ENCODE measurements at places on chromosomes 2 and 18.

DNA sequence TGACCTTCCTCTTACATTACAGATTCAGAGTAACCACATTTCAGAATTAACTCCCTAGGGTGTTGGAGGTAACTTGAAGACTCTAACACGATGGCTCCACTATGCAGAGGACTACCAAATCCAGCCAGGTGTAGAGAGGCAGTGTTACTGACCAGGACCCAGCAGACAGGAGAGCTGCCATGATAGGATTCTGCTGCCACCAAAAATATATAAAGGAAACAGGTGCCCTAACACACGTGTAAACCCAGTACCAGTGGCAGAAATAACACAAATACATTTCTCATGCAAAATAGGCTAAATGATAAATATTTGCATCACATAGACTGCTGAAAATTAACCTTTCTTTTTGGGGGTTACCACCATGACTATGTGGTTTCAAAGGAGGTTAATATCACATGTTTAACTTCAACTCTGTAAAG lies 7.0 kb downstream of the ZBTB14 start:
- no peak for DNase-seq

- no peak for DNase-seq
Observed at GRCh38 chr2:28366496-28367282, 26.0 kb upstream of the FOSL2 start.

- DNase-seq = no peak
Observed at GRCh38 chr2:140835079-140835478, 1295.7 kb downstream of the LRP1B start.

DNA sequence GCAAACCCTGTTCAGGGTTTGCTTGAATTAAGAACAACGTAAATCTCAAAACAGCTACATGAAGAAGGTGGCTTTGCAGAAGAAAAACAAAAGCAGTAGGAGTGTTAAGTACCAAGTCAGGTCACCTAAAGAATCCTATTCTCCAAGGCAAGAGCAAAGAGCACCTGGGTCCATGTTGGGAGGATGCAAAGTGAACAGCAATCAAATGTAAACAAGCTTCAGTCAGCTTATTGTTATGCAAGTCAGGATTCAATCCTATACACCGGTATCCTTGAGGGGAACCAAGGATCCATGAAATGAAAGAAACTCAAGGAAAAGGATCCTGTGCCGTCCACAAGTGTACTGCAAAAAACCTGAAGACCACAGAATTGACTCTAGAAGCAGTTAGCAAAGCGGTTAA lies 261.0 kb upstream of the DDX18 start:
- no peak for DNase-seq

GRCh38 chr2:6764968-6765723 lies 100.6 kb downstream of the CMPK2 start:
- DNase-seq = no peak

DNA sequence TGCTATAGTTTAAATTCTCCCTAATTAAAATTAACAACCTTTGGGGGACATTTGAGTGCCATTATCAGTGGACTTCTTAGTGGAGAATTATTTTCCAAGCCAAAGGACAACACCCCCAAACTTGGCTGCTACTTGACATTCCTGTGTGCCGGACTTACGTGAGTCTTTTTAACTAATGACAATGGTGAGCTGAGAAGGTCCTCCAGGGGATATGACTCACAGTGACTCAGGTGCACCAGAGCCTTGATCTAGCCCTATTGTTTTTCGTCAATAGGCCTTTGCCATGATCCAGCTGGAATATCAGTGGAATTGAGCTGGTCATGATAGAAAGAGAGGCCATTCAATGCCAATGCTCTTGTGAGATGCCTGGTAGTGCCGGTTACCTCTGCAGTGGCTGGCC lies 118.1 kb upstream of the CXCR4 start:
- DNase-seq = no peak

DNA sequence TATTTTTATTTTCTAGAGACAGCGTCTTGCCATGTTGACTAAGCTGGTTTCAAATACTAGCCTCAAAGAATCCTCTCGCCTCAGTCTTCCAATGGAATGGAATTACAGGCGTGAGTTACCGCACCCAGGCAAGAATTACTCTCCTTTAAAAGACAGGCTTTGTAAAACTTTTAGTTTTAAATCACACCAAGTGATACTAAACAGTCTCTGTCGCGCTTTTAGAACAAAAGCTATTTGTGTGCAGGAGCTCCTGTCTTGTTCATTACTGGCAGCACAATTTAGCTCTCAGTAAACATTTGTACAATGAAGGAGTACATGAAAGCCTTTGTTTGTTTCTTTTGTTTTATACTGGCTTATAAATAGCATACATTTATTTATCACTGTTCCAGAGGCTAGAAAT lies 1719.2 kb upstream of the PIK3C3 start:
- DNase-seq = no peak

DNA sequence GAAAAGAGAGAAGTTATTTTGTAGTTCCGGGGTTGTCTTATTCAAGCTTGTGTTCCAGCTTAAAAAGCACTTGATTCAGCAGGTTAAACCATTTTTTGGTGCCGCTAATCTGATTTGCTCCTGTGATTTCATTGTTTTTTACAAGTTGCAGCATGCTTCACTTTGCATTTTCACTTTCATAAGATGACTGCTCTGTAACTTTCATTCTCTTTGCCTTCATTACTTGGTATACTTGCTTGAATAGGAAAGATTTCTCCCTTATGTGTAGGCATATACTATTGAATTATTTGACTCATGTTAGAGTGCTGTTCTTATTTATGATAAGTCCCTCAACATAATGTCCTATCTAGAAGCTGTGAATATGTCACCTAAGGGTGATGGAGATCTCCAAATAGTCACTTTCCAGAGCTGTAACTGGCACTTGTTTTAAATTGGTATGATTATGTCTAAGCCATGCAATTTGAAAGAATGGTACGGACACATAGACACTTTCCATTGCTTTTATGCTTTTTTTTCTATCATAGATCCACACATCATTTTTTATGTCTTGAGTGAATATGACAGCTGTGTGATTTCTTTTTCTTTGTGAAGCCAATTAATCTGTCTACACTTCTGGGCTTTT lies 254.5 kb downstream of the DSEL start:
- no peak for DNase-seq

DNA sequence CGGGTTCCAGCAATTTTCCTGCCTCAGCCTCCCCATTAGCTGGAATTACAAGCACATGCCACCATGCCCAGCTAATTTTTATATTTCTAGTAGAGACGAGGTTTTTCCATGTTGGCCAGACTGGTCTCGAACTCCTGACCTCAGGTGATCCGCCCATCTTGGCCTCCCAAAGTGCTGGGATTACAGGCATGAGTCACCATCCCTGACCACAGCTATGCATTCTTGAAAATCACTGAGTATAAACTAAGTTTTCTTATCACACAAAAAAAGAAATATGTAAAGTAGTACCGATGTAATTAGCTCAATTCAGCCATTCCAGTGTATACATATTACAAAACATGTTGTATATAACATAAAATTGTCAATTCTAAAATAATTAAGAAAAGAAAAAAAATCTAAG lies 232.7 kb downstream of the MBD2 start:
- DNase-seq = no peak

GRCh38 chr2:160408173-160408958 lies 85.2 kb downstream of the RBMS1 start:
- no peak for DNase-seq

DNA sequence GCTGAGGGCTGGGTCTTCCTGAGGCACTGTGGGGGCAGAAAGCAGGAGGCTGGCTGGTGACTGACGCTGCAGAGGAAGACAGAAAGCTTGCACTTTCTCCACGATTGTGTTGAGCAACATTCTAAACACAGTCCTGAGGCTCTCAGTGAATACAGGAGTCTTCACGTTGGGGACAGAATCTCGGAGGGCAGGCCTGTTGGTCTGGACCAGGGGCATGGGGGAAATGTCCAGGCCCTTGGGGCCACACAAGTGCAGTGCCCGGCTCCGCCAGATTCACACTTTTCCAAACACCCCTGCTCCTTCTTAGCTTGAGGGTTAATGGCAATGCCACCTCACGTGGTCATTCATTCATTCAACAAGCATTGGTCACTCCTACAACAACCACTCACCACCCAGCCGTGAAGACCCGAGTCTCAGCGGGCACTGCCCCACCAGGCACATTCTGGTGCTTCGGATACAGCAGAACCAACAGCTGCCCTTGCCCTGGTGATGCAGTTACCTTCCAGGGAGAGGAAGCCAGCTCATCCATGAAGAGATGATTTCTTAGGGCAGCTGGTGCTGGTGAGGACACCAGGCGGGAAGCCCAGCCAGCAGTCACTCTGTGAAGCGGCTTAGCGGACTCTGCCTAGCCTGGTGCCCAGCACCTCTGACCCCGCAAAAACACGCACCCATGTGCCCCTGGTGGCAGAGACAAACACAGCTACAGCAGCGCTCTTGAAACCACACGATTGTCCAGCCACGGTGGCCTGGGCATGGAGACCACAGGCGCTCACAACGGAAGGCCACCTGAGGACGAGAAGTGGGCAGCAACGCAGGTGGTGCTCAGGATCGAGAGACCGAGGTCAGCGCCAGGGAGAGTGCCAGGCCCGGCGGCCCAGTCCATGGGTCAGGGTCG lies 10.9 kb upstream of the GPC1 start:
- DNase-seq = peak; percentile 22

DNA sequence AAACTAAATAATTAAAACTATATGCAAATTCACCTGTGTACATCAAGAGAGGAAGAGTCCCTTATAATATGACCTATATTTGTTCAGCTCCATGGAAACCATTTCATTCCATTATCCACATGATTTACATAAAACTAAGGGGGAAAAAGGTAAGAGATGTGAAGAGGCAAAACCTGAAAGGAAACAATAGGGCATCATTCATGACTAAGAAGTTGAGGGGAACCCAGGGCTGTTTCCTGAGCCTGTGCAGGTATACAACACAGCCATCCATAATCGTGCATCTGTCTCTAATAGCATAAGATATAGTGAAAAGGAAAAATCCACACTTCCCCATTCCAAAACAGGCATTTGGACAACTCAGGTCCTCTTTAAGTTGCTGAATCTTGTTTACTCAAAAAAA lies 151.3 kb downstream of the NR4A2 start:
- DNase-seq = no peak

DNA sequence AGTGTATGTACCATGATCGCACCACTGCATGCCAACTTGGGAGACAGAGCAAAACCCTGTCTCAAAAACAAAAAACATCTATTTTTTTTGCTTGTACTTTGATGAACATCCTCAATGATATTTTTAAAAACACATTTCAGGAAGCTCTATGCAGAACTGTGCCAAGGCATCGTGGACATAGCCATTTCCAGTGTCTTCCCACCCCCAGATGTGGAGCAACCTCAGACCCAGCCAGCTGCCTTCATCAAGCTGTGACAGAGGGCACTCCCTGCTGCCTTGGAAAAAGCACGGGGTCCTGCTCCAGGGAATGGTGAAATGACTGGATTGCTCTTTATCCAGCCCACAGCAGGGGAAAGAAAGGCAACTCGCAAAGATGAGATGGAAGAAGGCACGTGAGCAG lies 13.7 kb upstream of the POLR1B start:
- no peak for DNase-seq

DNA sequence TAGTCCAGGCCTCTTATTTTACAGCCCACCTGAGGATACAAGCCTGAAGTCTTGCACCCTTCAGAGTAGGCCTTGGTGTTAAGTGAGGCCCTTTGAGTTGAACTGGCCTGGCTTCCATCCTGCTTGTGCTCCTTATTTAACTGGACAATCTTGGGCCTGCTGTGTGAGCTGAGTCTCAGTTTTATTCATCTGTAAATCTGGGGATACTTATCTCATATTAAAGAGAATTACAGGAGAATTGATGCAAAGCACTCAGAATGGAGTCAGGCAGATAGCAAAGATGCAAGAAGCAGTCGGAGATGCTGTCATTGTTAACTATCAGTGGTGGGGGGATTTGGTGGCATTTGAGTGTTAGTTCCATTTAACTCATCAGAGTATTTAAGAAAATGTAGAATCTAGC lies 36.8 kb downstream of the MFSD6 start:
- no peak for DNase-seq

DNA sequence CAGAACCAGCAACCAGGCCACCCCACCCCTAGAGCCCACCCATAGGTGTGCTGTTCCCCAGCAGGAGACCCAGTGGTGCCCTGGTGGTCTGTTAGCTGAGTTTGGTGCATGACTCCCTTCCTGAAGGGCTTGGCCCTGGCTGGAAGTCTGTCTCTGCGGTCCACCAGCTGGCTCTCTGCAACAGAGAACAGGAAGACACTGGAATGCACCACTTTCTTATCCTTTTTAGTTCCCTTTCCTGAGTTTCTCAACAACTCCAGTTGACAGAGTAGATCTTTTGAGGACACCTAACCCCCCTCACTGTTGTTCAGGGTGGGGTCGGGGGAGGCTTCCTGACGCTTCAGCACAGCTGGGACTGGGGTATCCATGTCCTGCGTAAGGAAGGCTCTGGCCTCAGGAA lies 11.9 kb upstream of the RPL37A start:
- no peak for DNase-seq

- DNase-seq = no peak
Observed at GRCh38 chr2:182559623-182560022, 132.8 kb upstream of the PDE1A start.

DNA sequence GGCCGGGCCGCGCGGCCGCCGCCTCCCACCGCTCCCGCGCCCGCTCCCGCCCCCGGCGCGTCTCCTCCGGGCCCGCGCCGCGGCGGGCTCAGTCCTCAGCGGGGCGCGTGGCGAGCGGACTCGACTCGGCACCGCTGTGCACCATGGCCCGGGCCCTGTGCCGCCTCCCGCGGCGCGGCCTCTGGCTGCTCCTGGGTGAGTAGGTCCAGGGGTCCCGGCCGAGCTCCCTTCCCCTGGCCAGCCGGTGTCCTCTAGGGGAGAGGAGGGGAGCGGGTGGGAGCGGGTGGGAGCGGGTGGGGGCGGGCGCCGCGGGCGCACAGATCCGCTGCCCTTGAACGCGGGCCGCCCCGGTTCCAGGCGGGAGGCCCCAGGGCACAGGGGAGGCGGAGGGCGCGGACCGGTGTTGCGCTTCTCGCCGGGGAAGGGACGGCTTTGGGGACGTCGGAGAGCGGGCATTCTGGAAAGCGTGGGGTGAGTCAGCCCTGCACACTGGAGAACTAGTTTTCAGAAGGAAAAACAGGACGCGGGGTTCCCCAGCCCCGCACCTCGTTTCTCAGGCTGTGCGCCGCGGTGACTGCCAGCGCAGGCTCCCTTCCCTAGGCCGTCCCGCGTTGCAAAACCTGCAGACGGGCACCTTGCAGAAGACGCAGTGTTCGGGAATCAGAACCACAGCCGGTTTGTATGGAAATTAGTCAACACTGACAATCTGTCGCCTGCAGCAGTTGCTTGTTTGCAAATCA lies at the start of gene RAMP1:
Gene RAMP1 (plus strand): TSS at position 91 of the 740 bp plus-strand sequence. CDS start 53 bp downstream, at position 144.
- peak; percentile 25 for DNase-seq

- DNase-seq = no peak
Observed at GRCh38 chr2:28405537-28405936, 12.9 kb downstream of the FOSL2 start.

GRCh38 chr2:233473878-233474277 lies 92.7 kb downstream of the USP40 start:
- DNase-seq = no peak

DNA sequence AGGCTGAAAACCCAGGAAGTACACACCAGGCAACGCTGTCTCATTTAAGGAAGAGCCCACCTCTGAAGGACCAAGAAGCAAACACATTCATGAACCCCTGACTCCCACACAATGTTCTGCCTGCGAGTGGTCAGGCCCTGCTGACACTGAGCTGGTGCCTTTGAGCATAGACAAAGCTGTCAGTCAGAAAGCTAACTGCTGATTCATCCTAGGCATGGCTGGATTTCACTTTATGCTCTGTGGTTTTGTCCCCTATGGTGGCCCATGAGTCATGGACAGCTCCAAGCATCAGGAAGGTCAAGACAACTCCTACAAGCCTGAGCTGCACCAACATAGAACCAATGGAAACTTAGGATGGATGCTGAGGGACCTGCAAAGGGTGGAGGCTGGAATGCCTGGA lies 78.9 kb downstream of the UXS1 start:
- DNase-seq = no peak

Data from right hindlimb (tissue), 1 donor.